Naive thymus-derived CD4-positive, alpha-beta T cell (primary cell): ENCODE measurements at places on chromosomes 16 and 17.

DNA sequence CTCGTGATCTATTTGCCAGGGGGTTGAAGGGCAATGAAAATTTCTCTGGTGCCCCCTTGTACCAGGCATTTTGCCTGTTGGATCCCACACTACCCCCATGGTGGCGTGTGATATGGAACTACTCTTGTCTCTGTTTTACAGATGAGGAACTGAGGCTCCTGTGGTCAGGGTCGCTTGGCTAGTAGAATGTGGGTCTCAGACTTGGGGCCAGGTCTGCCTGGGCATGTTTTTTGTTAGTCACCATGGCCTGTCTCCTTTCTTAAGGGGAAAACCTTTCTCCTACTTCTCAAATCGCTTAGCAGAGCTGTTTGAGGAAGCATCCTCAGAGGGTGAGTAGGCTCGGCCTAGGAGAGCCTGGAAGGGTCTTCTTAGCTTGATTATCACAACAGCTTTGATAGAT is 51.2 kb downstream of the CLEC16A start:
- no peak for DNase-seq
- H3K27ac ChIP-seq = no peak overlapping the region
- no peak overlapping the region for H3K4me3 ChIP-seq
- no peaks in the 10 kb centered on the region for H3K36me3 ChIP-seq
- H3K27me3 ChIP-seq = no peaks in the 10 kb centered on the region
- H3K4me1 ChIP-seq = no peaks in the 10 kb centered on the region

- H3K27me3 ChIP-seq = no peaks in the 10 kb centered on the region
- no peak overlapping the region for H3K4me3 ChIP-seq
- no peak for DNase-seq
- no peaks in the 10 kb centered on the region for H3K36me3 ChIP-seq
- H3K4me1 ChIP-seq = no peaks in the 10 kb centered on the region
- no peak overlapping the region for H3K27ac ChIP-seq
Observed at GRCh38 chr16:26642047-26642664, 424.6 kb upstream of the C16orf82 start.

DNA sequence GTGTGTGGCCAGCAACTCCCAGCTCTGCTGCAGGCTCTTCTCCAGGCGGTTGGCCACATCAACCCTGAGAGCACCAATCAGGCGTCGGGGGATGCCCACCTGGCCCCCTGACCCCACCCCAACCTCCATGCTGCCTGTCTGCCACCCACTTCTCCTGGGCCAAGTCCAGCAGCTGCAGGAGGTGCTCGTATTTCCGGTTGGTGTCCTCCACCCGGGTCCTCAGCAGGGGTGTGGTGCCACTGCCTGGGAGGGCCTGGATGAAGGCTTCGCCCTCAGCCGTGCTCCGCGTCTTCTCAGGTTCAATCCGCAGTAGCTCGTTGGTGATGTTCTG is 44.6 kb downstream of the UBN1 start:
- no peak for DNase-seq
- H3K27ac ChIP-seq = no peak overlapping the region
- no peaks in the 10 kb centered on the region for H3K36me3 ChIP-seq
- H3K4me3 ChIP-seq = no peak overlapping the region
- H3K27me3 ChIP-seq = no peaks in the 10 kb centered on the region
- no peaks in the 10 kb centered on the region for H3K4me1 ChIP-seq

DNA sequence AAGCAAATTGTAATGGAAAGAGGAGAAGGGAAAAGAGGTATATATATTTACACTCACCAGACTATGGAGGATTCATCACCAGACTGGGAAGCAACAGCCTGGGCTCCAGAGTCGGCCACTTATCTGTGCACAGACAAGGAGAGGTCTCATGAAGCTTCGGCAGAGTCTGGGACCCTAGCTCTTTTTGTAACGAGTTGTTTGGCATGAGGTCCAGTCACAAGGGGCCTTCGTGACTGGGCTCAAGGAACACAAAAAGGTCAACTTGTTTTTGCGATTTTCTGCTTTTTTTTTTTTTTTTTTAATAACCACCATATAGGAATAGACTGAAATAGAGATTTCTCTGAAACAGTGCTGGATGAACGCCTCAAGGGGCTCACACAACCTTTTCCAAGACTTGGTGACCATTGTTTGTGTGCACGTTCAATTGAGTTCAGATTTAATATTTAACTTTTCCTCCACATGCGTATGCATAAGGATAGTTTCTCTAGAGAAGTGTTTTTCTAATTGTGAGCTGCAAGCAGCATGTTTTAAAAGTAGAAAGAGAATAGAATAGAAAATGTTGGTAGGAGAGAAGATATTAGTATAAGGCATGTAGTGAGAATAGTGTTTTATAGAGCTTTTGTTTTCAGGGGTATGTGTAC is 25.8 kb downstream of the BPTF start:
- H3K36me3 ChIP-seq = no peaks in the 10 kb centered on the region
- DNase-seq = no peak
- H3K4me3 ChIP-seq = no peak overlapping the region
- no peaks in the 10 kb centered on the region for H3K27me3 ChIP-seq

GRCh38 chr17:62791235-62791734 is 16.8 kb downstream of the MARCHF10 start:
- no peaks in the 10 kb centered on the region for H3K27me3 ChIP-seq
